Endothelial cell of umbilical vein (primary cell): ENCODE measurements at places on chromosomes 7 and 10. TPM values are rescaled to one million over a fixed set of nuclear protein-coding genes. Genes with fewer than 3 reads are reported as not detected.

Gene MKI67
- total RNA-seq = 101 and 125 TPM in 2 replicates

DNA sequence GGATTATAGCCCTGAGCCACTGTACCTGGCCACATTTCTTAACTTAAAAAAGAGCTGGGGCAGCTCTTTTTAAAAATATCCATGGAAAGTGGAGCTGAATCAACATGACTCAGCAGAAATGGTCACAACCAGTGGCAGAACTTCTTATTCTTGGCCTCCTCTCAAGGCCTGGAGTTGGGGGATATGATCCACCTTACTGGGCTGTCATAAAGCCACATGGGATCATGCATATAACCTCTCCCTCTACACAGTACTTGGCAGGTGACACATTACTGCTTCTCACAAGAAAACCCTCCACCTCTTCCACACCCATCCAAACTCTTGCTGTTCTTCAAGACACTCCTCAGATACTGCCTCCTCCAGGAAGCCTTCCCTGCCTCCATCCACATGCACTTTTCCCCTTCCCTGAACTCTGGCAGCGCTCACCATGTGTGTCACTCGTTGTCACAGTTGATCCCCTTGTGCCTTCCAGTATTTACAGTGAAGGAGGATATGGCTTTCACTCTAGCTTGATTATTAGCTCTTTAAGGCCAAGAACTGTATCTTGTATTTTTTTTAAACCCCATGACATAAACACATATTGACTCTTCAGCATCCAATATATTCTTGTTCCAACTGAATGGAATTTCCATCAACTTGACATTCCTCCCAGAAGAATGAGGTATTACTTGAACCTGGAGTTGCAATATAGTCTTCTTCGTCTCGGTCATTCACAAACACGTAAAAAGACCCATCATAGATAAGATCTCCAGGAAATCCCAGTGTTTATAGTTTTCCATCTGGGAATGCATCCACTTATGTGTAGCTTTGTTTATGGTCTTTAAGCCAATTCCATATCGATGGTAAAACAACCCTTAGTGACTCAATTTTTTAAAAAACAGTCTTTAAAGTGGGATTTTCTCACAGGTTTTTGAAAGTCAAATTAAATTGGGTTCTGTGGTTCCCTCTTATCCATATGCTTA is 85.5 kb downstream of the TBXAS1 start:
- DNase-seq = peak; percentile 33

DNA sequence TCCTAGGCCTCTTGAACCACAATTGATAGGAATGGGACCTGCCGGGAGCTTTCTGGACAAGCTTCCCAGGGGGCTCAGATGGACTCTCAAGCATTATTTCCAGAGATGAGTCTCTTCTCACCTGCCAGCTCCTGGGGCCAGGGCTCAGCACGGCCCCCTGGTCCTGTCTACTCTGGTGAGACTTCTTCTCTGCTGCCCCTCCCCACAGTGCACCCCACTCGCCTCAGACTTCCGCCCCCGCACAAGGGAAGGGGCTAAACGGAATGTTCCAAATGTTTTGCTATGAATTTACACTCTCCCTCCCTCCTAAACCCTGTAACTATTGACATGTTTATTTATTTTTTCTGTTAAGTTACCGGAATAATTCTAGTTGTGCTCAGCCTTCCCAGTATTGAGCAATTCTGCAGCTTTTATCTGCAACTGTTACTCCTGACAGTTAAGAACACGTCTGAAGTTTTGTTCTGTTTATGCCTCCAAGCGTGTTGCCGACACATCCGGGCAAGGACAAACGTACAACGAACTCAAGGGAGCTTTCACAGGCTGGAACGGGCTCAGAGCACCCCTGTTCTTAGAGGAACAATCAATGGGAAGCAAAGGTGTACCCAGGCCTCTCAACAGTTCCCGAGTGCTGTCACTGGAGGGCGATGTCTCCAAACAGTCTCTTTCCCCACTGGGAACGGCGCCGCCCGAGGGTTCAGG is 55.2 kb downstream of the FHIP2A start:
- peak; percentile 58 for DNase-seq

Gene OR2A25
- not detected in 2 replicates for total RNA-seq

Gene AGR3
- not detected in 2 replicates for total RNA-seq

Gene LOXL4
- 0.92 and 1.4 TPM in 2 replicates for total RNA-seq
